Liver (tissue), 10 donors: ENCODE measurements at places on chromosomes 7 and 10.

DNA sequence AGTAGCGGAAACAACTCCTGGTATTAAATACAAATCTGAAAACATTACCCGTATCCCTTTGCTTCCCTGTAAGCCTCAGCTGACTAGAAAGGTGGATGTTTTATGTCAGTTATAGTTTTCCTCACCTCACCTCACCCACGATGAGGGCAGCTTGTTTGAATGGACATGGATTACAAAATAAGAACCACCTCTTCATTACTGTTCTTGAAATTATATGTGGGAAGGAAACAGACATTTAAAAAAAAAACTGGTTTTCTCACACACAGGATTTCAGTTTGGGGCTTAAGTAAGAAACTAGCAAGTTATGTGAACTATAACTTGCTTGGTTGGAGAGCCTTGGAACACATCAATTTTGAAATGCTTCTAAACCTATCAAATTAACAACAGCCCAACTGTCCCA is 232.9 kb upstream of the CCDC6 start:
- no peak for DNase-seq

- no peak for DNase-seq
Measured at GRCh38 chr10:108899670-108900069, 1023.6 kb downstream of the XPNPEP1 start.

DNA sequence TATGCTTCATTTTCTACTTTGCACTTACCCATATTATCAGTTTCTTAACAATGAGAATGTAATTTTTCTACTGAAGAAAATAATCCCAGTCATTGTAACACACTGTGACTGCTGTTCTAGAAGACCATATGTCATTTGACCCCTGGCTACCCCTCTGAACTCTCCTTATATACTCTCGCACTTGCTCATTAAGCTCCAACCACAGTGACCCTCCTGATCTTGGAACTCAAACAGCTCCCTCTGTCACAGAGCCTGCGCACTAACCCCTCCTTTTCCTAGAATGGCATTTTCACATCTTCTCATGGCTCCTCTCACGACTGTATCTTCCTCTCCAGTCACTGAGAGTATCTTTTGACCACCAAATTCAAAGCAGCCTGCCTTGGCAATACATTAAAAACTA is 169.7 kb downstream of the CACNA2D1 start:
- DNase-seq = no peak

GRCh38 chr7:16652240-16652583 is 6.2 kb downstream of the BZW2 start:
- DNase-seq = no peak

GRCh38 chr10:126122881-126123280 is 226.5 kb downstream of the FANK1 start:
- no peak for DNase-seq

- DNase-seq = no peak
Measured at GRCh38 chr10:128751284-128751683, 625.1 kb upstream of the MKI67 start.

- DNase-seq = no peak
Measured at GRCh38 chr7:150567169-150567568, at the start of gene GIMAP4. GIMAP4 (plus strand) TSS chr7:150567390; CDS start chr7:150569902, 2,512 bp downstream.

GRCh38 chr10:30358206-30358605 is 9.1 kb upstream of the MTPAP start:
- DNase-seq = no peak

DNA sequence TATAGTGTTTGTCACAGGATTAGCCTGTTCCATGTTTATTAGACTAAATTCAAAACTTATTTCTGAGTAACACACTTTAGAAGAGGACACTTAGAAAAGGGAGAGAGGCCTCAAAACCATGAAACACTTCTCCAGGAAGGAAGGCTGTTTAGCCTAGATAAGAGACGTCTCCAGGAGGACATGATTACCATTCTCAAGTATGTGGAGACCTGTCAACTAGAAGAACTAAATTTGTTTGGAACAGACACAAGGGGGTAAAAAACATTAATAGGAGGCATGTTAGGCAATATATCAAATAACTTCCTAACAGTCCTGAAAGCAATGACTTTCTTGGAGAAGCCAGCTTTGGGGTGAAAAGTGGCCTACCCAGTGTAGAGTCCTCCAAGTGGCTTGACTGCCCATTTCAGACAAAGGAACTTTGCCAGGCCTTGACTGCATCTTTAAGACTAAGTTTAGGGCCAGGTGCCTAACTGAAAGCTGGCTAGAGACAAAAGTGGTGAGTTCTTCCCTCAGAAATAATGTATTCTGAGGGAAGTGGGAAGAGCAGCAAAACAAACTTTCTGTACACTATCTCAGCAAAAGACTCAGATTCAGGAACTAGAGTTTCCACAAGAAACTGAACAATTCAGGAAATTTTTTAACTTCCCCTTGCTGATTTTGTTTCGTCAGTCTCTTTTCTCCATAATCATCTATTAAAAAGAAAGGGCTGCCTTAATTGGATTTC is 11.8 kb downstream of the NCOA4 start:
- DNase-seq = no peak

DNA sequence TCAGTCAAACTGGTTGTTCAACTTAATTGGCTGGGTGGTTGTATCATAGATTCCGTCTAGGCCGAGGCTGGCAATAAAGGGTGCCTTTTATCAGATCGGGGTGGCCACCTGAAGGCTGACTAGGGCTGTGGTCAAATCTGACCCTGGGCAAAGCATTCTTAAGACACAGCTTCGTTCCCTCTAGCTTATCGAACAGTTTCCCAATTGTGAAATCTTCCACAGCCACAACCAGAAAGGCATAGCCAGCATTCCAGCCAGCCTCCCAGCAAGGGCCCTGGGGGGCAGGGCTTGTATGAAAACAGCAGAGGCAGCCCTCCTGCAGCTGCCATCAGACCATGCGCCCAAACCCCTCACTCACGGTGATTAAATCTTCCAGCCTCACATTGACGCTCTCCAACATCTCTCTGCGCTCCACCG is 42.5 kb upstream of the TMEM213 start:
- no peak for DNase-seq

- no peak for DNase-seq
Measured at GRCh38 chr7:69399401-69399800, 198.9 kb upstream of the AUTS2 start.

DNA sequence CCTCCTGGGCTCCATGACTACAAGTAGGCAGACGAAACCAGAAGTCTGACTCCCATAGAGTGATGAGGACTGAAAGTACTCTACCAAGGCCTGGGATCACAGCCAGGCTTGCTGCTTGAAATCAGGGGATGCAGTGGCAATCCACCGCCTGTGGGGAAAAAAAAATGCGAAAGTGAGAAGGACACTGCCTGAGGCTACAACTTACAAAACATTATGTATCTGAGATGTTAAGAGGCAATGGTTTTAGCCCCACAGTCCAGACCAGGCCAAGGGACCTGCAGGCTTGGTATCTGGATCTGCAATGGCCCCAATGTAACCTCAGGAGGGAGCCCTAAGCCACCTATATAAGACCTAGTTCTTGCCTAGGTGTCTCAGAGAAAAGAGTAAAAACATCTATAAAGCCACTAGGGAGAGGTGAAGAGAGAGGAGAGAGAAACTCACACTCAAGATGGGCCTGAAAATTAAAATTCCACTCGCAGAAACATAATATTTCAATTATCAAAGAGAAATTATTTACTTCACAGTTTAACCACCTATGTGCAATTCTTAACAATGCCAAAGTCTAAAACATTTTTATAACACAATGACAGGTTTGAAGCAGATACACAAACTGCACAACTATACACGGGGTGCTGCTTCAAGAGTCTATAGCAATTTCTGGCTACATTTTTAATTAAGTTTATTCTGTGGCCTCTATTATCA is 13.9 kb downstream of the DNAJC1 start:
- DNase-seq = peak; percentile 38
